ENCODE measurements at places on chromosomes 3 and 15. TPM values are rescaled to one million over a fixed set of nuclear protein-coding genes. Genes with fewer than 3 reads are reported as not detected.

The CLDN1 gene
- total RNA-seq = 0.20 TPM

The PPP1R14D gene
- total RNA-seq = not detected

DNA sequence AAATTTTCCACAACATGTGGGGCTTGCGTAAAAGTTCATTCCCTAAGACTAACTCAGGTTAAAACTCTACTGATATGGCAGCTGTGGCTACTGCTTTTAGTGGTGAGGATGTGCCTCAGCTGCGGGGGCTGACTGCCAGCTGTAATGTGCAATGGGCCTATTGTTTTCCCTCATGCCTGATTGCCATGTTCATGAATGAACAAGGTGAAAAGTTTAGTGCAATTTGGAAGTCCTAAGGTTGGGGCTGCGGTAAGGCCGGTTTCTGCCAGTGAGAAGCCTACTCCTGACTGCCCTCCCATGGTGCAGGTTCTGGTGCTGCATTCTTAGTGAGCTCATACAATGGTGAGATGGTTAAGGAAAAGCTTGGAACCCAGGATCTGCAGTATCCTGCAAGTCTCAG lies 10.9 kb upstream of the ALDH1L1 start:
- no peak for DNase-seq

DNA sequence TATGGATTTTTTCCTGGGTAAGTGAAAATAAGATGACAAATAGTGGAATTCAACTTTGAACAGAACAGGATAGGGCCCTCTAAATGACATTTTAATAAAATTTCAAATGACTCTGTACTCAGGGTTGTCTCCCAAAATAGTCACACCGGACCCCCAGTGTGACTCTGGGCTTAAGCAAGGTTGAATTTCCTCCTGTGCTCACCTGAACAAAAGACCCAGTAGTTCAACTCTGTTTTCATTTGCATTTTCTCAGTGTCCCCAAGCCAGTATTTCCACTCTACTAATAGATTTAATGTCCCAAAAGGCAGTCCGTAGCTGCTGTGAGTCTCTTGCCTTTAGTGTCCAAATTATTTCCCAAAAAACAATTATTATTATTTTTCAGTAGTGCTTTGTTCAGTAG lies 296.6 kb downstream of the PLOD2 start:
- no peak for DNase-seq

DNA sequence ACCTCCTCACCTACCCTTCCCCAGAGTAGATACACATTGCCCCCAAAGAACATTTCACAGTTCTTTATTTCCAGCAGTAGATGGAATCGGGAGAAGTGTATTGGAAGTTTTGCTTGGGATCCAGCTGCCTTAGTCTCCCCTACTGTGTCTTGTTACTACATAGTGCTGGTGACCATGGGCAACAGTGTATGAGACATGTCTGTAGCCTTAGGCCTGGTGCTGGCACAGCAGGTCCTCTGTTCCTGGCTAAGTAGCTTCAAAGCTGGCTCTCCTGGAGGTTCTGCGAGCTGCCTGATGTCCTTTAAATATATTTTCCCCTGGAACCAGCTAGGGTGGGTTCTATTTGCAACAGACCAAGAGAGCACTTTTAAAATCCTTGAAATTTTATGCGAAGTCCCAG lies 174.7 kb downstream of the THSD4 start:
- DNase-seq = no peak

GRCh38 chr3:8755564-8756237 lies 13.7 kb downstream of the OXTR start:
- DNase-seq = peak; percentile 37

- DNase-seq = no peak
Observed at GRCh38 chr3:13828501-13829265, 51.2 kb downstream of the WNT7A start.
